Cerebellum (tissue), 4 donors: ENCODE measurements at places on chromosomes 5 and 9. TPM values are rescaled to one million over a fixed set of nuclear protein-coding genes. Genes with fewer than 3 reads are reported as not detected.

Gene ENHO
- 27.1 TPM for total RNA-seq

Gene GMCL2
- total RNA-seq = not detected

- no peak for DNase-seq
These were observed 11.9 kb upstream of the LPCAT1 start for GRCh38 chr5:1535646-1536045.

DNA sequence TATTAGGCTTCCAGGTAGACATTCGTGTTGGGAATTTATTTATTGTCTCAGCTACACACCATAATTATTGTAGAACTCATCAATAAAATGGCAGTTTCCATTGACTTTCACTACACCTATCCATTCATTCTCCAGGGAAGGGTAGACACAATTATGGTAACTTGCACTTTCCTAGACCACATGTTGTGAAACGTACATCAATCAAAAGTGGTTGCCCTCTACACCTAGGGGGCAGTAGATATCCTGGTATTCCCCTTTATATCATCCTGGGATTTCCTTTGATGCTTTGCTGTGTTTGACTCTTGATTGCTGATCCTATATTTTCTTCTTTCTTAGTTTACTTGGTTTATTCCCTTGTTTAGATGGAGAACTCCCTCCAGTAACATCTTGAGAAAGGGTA lies 47.9 kb downstream of the ADGRV1 start:
- no peak for DNase-seq

- DNase-seq = no peak
These were observed 34.6 kb upstream of the IL17B start for GRCh38 chr5:149413477-149414210.
